Tibial artery (tissue), 4 donors: ENCODE measurements at places on chromosomes 11 and 22.

DNA sequence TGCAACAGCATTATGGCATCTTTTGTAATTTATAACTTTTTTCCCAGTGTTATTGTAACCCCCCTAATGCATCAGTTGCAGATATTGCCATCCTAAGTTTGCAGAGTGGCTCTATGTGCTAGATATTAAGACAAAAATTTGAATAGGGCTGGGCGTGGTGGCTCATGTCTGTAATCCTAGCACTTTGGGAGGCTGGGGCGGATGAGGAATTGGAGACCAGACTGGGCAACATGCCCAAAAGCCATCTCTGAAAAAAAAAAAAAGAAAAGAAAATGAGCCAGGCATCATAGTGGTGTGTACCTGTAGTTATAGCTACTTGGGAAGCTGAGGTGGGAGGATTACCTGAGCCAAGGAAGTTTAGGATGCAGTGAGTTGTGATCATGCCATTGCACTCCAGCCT is 50.1 kb upstream of the MUC15 start:
- no peaks in the 10 kb centered on the region for H3K27me3 ChIP-seq
- H3K4me1 ChIP-seq: no peaks in the 10 kb centered on the region
- H3K27ac ChIP-seq: no peak overlapping the region
- DNase-seq: no peak

DNA sequence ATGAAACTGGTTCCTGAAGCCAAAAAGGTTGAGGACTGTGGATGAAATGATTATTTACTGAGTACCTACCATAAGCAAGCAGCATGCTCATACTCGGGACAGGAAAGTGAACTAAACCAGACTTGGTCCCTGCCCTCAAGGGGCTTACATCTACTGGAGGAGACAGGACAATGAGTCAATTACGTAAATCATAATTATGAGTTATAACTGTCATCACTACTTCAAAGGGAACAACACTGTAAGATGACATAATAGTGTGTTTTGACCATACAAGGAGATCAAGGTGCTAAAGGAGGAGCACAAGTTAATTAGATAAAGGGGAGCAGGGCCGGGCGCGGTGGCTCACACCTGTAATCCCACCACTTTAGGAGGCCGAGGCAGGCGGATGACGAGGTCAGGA is 2.5 kb downstream of the FAM227A start:
- H3K4me1 ChIP-seq: peaks cover 8% of the 10 kb centered on the region
- no peak for DNase-seq
- H3K4me3 ChIP-seq: no peak overlapping the region
- H3K27ac ChIP-seq: no peak overlapping the region

DNA sequence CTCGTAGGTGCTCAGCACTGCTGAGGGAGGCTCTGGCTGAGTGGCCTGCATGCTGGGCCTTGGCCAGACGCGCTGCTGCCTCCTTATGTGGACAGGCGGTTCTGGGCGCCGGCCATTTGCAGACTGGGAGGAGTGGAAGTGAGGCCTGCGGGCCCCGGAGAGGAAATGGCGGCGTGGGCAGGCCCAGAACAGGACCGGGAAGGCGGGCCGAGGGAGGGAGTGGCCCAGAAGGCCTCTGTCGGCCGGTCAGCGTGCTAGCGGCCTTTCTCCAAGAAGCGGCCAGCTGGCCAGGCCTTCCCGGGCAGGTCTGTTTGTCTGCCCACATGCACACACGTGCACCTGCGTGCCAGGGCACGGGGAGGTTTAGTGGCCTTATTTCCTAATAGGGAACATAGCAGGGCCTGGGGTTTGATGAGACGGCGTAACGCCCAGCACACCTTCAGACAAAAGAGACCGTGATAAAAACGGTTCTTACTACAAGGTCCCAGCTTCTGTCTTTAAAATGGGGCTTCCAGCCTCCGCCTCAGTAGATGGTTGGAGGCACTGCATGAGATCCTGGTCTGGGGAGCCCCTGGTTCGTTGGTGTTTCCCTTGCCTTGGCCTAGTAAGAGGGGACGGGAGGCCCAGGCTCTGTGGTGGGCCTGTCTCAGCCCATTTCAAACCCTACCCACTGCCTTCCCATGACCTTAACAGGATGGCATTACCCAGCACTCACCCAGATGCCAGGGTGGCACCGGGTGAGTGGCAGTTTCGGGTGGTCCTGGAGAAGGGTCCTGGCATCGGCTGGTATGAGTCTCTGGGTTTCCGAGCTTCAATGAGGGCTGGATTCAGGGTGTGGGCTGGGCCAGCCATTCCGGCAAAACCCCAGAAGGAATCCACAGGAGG is 65.1 kb upstream of the PPARA start:
- H3K4me3 ChIP-seq: peak overlapping the region; percentile 40
- H3K27ac ChIP-seq: peak overlapping the region; percentile 97
- H3K4me1 ChIP-seq: peaks cover 91% of the 10 kb centered on the region
- peaks cover 9% of the 10 kb centered on the region for H3K36me3 ChIP-seq
- peak; percentile 80 for DNase-seq
- H3K27me3 ChIP-seq: no peaks in the 10 kb centered on the region

DNA sequence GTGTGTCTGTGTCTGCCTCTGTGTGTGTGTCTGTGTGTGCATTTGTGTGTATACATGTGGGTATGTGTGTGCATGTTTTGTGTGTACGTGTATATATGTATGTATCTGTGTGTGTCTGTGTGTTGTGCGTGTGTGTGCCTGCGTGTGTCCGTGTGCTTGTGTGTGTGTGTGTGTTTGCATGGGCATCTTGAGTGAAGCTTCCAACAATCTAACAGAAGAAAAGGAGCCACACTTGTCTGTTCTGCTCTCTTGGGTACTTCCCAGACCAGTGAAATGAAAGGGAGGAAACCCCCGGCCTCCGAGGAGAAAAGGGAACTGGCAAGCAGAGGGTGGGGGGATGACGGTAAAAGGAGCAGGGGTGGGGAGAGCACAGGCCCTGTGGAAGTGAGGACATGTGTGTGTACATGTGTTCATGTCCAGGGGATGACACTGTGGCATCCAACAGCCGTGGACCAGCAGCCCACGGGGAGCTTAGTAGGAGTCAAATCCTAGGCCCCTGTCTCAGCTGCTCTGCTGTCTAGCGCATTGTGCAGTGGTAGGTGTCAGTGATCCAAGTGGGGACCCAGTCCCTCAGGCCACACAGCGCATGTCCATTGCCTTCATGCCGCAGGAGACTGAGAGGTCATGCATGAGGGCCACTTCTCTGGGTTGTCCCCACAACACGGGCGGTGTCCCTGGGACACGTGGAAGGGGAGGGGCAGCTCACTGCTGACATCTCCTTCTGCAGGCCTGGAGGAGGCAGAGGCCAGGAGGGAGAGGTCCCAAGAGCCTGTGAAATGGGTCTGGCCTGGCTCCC is 8.1 kb downstream of the CSF2RB start:
- no peak overlapping the region for H3K4me3 ChIP-seq
- no peaks in the 10 kb centered on the region for H3K27me3 ChIP-seq

DNA sequence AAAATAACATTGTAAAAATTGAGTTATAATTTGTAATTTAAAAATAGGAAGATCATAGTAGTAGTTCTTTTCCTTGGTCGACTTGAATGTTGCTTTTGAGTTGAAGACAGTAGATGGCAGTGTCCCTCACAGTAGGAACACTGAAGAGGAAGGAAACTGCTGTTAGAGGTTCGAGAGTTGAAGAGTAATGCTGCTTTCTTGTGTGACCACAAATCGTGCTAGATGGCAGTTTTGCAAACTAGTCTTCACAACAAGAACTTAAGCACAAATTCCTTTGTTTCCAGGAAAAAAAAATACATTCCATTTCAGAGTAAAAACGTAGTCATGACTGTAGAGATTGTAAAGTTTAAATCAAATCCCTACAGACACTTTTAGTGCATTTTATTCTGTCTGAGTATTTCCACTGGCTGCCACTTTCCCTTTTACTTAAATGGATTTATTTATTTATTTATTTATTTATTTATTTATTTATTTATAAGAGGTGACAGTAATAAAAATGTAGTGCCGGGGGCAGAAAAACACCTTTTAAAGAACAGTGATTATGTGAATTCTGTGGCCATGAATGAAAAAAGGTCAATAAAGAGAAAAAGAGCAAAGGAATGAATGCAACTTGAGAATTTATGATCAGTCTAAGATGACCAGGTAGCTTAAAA is 54.6 kb downstream of the SPECC1L start:
- peaks cover 45% of the 10 kb centered on the region for H3K36me3 ChIP-seq
- peaks cover 6% of the 10 kb centered on the region for H3K4me1 ChIP-seq
- H3K4me3 ChIP-seq: no peak overlapping the region

DNA sequence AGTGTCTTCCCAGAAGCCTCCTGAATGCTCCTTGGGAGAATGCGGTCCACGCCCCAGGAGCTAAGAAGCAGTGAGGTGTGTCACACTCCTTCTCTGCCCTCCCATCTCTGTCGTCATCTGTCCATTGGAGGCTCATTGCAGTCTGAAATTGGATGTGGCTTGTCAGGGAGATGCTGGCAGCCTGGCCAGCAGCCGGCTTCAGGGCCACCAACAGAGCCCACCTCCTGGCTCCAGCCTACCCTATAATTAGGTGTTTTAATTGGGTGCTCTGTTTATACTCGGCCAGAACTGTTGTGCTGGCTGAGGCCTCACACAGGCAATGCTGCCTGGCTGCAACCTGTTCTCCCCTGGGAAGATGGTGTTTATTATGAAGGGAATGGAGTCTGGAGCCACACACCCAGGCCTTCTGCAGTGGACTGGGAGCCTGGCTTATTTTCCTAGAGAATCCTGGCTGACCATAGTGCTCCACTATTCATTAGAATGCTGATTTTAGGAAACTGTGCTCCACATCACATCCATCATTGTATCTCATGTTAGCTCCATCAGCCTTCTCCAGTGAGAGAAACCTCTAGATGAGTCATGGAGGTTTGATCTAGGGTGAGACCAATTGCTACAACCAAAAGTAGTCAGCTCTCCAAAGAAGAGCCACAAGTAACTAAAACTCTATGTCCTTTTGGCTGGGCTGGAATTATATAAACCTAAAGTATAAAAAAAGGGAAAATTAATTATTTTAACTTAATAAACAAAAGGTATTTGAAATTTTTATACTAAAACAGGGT is 86.8 kb upstream of the CRTAM start:
- DNase-seq: no peak
- H3K27ac ChIP-seq: no peak overlapping the region
- no peaks in the 10 kb centered on the region for H3K4me1 ChIP-seq
- no peaks in the 10 kb centered on the region for H3K36me3 ChIP-seq
- no peak overlapping the region for H3K4me3 ChIP-seq

DNA sequence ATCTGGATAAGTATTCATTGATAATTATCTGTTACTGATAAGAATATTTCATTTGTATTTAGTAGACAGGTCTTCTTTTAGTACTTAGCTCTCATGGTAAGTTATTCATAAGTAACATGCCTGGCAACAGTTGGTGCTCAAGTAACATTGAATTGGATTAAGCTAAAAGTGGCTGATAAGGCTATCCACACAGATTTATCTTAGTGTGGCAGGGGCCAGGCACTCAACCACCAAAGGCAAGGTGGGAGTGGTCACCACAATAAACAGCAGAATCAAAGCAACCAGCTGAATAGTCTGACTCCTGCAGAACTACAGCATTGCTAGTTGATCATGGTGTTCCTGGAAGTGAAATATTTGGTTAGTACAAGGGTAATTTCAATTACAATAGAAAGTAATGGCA is 33.0 kb upstream of the NARS2 start:
- no peaks in the 10 kb centered on the region for H3K36me3 ChIP-seq
- H3K4me1 ChIP-seq: no peaks in the 10 kb centered on the region
- no peak for DNase-seq
- H3K4me3 ChIP-seq: no peak overlapping the region

- H3K36me3 ChIP-seq: no peaks in the 10 kb centered on the region
- DNase-seq: no peak
- no peak overlapping the region for H3K4me3 ChIP-seq
- peaks cover 25% of the 10 kb centered on the region for H3K27me3 ChIP-seq
- H3K4me1 ChIP-seq: no peaks in the 10 kb centered on the region
These were observed 22.0 kb upstream of the MYOD1 start for GRCh38 chr11:17697175-17697949.
